Endothelial cell of umbilical vein (primary cell): ENCODE measurements at places on chromosomes 3 and 15. TPM values are rescaled to one million over a fixed set of nuclear protein-coding genes. Genes with fewer than 3 reads are reported as not detected.

DNA sequence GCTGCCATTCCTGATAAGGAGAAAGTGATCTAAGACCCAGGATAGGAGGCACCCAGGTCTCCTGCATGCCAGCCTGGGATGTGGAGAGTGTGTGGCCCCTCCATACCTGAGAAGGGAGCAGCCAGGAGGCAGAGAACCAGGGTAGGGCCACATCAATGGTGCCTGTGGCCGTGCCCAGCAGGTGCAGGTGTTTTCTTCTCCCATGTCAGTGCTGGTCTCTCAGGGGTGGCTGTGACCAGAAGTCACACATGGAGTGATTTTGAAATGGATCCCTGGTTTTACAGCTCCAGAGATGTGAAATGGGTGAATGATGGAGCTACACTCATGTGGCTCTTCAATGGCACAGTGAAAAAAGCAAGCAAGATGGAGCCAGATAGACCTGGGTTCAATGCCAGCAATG lies 3.3 kb upstream of the ISL2 start:
- no peak for DNase-seq

Gene CDHR4
- polyA plus RNA-seq = 0.19 TPM in 1 of 2 replicates, not detected in the other

DNA sequence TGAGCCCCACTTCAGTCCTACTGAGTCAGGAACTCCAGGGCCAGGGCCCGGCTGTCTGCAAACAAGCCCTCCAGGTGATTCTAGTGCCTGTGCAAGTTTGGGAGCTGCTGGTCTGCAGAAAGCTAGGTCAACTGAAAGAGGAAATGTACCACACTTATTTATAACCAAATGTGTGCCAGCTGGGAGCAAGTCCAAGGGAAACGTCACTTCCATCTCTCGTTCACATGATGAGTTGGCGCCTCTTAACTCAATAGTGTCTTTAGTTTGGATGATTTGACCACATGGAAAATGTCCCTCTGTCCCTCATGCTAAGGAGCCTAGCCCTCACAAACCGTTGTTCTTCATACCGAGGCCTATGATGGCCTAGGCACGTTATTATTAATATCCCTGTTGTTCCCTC lies 43.2 kb downstream of the GOLGA8S start:
- no peak for DNase-seq

GRCh38 chr15:100769043-100769974 lies 110.3 kb upstream of the ALDH1A3 start:
- DNase-seq = no peak

Gene GOLGA8T
- polyA plus RNA-seq = 0.04 TPM in 1 of 2 replicates, not detected in the other

GRCh38 chr15:70923311-70924080 lies 30.9 kb downstream of the LRRC49 start:
- DNase-seq = peak; percentile 58

GRCh38 chr3:186869253-186870100 lies 27.0 kb downstream of the ADIPOQ start:
- DNase-seq = peak; percentile 75

- peak; percentile 80 for DNase-seq
These were observed 62.7 kb downstream of the PDE8A start for GRCh38 chr15:85044251-85044853.
